NCI-H1105 (cell line): ENCODE measurements at places on chromosomes 2 and 18.

DNA sequence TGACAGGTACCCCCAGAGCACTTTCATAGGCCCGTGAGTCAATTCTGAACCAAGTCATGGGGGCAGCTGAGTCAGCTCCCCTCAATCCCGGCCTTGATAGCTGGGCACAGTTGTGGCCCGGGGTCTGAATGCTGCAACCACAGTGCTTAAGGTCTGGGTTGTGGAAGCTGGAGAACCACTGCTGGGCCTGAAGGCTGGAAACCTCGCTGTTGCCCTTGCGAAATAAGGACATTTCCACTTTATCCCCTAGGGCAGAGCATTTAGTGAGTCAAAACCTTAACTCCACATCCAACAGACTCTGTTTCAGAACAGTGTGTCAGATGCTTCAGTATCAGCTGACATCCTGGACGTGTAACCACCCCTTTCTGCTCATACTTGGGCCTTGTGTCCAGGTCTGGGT is 58.6 kb downstream of the SP110 start:
- DNase-seq = no peak

DNA sequence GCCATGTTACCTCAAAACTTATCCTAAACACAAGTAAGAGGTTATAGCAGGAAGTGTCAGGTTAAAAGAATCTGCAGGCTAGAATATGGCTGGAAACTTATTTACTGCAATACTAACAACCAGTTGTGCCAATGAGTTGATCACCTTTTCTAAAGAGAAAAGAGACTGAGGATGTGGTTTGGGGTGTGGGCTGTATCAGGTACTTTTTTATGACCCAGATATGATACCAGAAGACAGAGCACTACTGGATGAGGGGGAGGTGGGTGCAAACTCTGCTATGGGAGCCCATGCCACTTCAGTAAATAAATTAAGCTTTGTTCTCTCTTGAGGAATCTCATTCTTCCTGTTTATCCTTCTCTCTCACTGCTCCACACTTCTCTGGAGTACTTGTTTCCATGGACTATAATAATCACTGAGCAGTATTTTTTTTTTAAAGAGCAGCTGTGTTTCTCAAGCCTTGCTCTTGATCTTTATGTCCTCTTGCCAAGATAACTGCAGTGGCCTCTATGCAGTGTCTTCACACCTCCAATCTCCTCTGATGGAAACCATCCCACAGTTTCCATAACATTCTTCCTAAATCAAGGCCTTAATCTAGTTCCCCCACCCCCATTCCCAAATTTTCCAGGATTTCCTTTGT is 51.2 kb upstream of the NOSTRIN start:
- no peak for DNase-seq

DNA sequence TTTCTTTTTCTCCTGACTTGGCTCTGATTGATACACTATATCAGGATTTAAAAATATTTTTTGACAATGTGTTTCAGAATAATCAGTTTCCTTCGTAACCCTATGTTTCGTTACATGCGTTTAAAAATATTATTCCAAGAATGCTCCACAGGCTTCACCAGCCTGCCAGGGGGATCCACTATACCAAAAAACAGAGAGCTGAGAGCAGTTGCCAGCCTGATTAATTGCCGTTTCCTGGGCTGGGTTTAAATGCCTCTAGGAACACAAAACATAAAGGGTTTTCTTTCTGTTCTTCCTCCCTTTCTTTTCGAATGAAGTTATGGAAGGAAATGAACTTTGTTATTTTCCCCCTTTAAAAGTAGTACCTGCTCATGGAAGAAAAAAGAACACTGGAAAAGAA is 47.9 kb downstream of the LRRFIP1 start:
- DNase-seq = no peak

DNA sequence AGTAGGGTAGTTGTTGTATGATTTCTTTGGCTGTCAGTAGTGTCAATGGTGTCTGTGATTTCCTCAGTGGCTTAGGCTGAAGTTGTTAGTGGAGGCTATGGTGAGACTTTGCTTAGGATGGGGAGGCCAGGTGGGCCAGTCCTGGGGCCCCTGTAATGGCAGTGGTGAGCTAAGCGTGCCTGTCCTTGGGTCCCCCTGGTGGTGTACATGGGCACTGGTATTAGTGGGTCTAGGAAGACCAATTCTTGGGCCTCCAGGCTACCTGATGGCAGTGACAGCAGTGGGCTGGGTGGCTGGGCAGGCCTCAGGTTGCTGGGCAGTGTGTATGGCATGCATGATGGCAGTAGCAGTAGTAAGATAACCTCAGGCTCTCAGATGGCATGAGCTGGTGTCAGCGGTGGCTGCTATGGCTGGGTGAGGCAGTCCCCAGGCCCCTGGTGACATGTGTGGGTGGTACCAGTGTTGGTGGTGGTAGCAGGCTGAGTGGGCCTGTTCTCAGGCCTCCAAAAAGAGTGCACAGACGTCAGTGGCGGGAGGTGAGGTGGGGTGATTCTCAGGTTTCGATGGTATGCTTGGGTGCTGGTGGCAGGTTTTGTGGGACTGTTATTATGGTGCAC is 103.2 kb downstream of the KLHL14 start:
- DNase-seq = no peak

DNA sequence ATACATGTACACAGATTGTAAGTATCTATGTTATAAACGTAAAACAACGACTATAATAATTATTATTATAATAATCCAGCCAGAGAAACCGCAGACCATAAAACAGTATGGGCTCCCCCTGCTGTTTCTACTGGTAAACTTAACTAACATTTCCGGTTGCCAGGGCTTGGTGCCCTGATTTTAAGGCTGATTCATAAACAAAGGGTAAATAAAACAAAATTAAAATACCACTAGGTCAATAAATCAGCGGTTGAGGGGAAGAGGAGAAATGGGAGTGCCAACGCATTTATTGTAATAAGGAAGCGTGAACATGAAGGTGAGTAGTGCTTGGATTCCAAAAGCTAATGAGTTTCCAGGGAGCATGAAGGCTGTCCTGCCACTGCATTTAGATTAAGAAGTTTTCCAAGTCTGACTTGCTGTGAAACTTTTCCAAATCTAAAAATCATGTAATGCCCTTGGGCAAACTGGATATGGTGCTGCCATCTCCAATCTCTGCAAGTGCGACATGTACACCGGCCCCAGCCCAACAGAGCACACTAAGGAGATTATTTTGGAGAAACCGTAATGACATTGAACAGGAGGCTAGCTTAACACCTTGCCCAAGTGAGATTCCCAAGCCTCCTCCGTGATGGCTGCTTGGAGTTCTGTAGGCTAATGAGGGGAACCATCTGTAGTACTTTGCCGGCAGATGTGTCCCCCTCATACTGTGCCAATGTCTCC is 50.7 kb upstream of the HNRNPA3 start:
- no peak for DNase-seq

DNA sequence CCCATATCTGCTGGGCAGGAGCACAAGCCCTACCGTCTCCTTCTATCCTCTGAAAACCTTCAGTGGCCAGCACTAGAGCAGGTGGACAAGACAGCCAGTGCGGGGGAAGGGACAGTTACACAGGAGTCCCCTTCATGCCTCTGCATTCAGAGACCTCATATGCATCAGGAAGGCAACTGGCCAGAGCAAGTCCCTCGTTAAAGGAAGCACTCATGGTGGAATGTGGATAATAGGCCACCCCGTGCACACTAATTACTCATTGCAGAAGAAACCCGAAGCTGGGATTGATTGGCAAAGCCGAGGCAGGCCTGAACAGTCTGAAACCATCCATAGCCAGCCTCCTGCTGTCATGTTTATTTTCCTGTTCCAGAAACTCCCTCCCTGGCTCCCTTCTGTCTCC is 11.2 kb downstream of the KIAA2012 start:
- no peak for DNase-seq

- DNase-seq = peak; percentile 45
Observed at GRCh38 chr2:190947711-190948251, 66.2 kb downstream of the STAT1 start.

DNA sequence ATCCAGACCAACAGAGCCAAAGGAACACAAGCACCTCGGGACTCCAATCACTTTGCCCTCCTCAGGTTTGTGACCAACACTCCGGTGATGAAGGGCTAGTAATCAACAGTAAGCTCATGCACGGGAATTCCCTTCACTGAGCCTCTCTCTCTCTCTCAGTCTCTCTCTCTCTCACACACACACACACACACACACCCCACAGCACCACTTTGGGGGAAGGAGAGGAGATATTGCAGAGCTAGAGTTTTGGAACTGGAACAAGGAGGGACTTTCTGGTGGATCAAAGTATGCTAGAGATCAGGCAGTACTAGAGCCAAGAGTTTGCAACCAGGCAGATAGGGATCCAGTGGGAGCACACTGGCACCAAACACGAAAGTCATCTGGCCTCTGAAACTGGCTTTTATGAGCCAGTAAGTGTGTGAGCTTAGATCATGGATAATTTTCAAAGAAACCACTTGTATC is 98.7 kb downstream of the ANKRD44 start:
- DNase-seq = no peak

GRCh38 chr2:123468071-123468470 is 557.0 kb upstream of the CNTNAP5 start:
- no peak for DNase-seq

- DNase-seq = no peak
Observed at GRCh38 chr2:169106563-169107545, 37.5 kb downstream of the DHRS9 start.

DNA sequence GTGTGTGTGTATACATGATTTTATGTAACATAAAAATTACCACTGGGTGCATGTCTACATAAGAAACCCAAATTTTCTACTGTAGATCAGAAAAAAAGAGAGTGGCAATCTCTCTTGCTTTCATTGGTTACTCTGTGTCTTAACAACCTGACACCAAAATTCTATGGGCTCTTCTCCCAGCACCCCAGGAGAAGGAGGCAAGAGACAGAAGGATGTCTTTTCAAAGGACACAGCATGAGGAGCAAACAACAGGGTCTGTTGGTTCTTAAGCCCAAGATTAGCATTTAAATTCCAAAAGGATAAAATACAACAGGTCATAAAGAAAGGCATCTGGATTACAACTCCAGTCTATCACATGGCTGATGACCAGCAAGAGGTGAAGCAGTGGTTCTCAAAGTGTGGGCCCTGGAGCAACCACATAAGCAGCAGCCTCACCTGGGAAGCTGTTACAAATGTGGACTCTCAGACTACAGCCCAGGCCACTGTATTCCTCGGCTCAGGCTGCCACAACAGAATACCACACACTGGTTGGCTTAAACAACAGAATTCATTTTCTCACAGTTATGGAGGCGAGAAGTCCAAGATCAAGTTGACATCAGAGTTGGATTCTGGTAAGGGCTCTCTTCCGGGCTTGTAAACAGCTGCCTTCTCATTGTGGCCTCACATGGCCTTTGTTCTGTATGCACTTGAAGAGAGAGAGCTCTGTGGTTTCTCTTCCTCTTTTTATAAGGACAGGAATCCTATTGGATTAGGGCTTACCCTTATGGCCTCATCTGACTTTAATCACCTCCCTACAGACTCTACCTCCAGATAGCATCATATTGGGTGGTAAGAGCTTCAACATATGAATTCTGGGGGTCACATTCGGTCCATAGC is 79.8 kb upstream of the RNF152 start:
- DNase-seq = no peak

- DNase-seq = no peak
Observed at GRCh38 chr2:121993682-121994081, 238.2 kb downstream of the TSN start.

DNA sequence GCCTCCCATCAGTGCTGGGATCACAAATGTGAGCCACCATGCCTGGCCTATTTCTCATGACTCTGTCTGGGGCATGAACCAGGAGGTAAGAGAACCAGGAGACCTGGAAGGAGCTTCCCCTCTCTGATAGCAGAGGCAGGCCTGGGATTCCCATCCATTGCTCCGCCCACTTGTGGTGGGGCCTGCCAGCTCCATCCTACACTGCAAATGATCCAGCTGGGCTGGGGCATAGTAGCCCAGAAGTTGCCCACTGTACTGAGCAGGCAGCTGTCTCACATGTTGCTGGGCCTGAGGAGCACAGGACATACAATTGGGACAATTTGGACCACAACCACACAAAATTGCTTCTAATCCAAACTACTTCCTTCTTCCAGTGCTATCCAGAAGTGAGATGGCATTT is 91.0 kb downstream of the MARCHF4 start:
- no peak for DNase-seq
